Mammary epithelial cell (primary cell): ENCODE measurements at places on chromosomes 4 and X. TPM values are rescaled to one million over a fixed set of nuclear protein-coding genes. Genes with fewer than 3 reads are reported as not detected.

The SMIM31 gene
- not detected for polyA plus RNA-seq

The NPY2R gene
- polyA plus RNA-seq = not detected

The HEPH gene
- polyA plus RNA-seq = 1.7 TPM

The GSX2 gene
- polyA plus RNA-seq = not detected

The TIGD4 gene
- 0.17 TPM for polyA plus RNA-seq

The MYOZ2 gene
- not detected for polyA plus RNA-seq

The SORBS2 gene
- 3.6 TPM for polyA plus RNA-seq

The GLRA3 gene
- polyA plus RNA-seq = not detected

The FAM9C gene
- polyA plus RNA-seq = not detected

The COL4A6 gene
- 24.7 TPM for polyA plus RNA-seq

The QDPR gene
- 42.2 TPM for polyA plus RNA-seq

The PDCL2 gene
- polyA plus RNA-seq = not detected

The SYTL4 gene
- polyA plus RNA-seq = 2.5 TPM

The ARHGAP6 gene
- not detected for polyA plus RNA-seq

The HAUS3 gene
- polyA plus RNA-seq = 4.2 TPM

The TEX13B gene
- not detected for polyA plus RNA-seq

The CDK16 gene
- 176 TPM for polyA plus RNA-seq

The CSAG1 gene
- polyA plus RNA-seq = not detected

The NEUROG2 gene
- not detected for polyA plus RNA-seq

The DRD5 gene
- not detected for polyA plus RNA-seq

The PNMA3 gene
- polyA plus RNA-seq = 0.02 TPM

The ALB gene
- polyA plus RNA-seq = not detected

The CLNK gene
- polyA plus RNA-seq = not detected

The MTTP gene
- 0.05 TPM for polyA plus RNA-seq

The CEP135 gene
- 2.0 TPM for polyA plus RNA-seq

The MAGEA2 gene
- polyA plus RNA-seq = not detected

The DUSP9 gene
- 0.59 TPM for polyA plus RNA-seq

The CSAG2 gene
- polyA plus RNA-seq = not detected

The GLUD2 gene
- 0.45 TPM for polyA plus RNA-seq

The MAGEC1 gene
- polyA plus RNA-seq = not detected

The FAT4 gene
- 0.42 TPM for polyA plus RNA-seq

The TMSB15A gene
- polyA plus RNA-seq = 0.83 TPM

The RHOH gene
- not detected for polyA plus RNA-seq

The EMD gene
- 51.6 TPM for polyA plus RNA-seq
